ENCODE measurements at places on chromosomes 16 and 17. TPM values are rescaled to one million over a fixed set of nuclear protein-coding genes. Genes with fewer than 3 reads are reported as not detected.

Gene TP53TG3
- not detected for total RNA-seq

Gene TAT
- not detected for total RNA-seq

Gene ST6GALNAC1
- 0.47 TPM for total RNA-seq

Gene ZG16
- total RNA-seq, result not detected

Gene MYCBPAP
- total RNA-seq, result 0.31 TPM

Gene SOX15
- total RNA-seq, result 5.1 TPM

DNA sequence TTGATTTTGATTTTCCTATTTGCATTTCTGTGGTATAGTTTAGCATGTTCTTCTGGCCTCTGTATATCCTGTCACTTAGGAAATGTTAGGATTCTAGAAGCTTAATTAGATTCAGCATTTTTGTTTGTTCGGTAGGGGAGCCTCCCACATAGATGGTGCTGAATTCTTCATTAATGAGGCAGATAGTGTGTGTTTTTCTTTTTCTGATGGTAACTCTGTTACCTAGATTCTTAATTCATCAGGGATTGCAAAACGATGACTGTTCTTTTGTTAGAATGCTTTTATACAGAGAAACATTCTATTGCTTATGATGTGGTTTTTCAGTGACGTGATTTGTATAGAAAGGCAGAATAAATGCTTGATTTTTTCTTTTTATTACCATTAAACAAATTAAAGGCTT lies 19.0 kb downstream of the BANP start:
- no peak for ATAC-seq
- peaks cover 4% of the 10 kb centered on the region for H3K4me1 ChIP-seq
- peaks cover 17% of the 10 kb centered on the region for H3K36me3 ChIP-seq
- H3K27me3 ChIP-seq, result no peaks in the 10 kb centered on the region

GRCh38 chr16:64641343-64641742 lies 480.5 kb downstream of the CDH11 start:
- no peaks in the 10 kb centered on the region for H3K4me1 ChIP-seq
- no peaks in the 10 kb centered on the region for H3K27me3 ChIP-seq
- H3K27ac ChIP-seq, result no peak overlapping the region
- no peaks in the 10 kb centered on the region for H3K36me3 ChIP-seq
- H3K4me3 ChIP-seq, result no peak overlapping the region

GRCh38 chr16:5041600-5042133 lies 7.9 kb upstream of the NAGPA start:
- no peaks in the 10 kb centered on the region for H3K36me3 ChIP-seq
- H3K27ac ChIP-seq, result no peak overlapping the region
- H3K4me3 ChIP-seq, result no peak overlapping the region

DNA sequence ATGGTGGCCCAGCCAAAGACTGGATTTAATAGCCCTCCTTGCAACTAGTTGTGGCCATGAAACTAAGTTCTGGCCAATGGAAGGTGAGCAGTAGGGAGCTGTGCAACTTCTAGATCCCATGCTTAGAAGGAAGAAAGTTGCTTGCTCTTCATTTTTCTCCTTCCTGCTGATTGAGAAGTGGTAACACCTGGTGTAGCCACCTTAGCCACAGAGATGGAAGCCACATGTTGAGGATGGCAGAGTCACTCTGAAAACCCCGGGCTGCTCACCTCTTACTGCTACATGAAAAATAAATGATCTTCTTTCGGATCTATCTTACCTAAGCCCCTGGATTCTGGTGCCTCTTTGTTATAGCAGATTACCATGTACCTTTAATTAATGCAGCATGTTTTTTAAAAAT lies 10.3 kb upstream of the ATP5MC1 start:
- peaks cover 15% of the 10 kb centered on the region for H3K4me1 ChIP-seq
- ATAC-seq, result no peak
- no peak overlapping the region for H3K27ac ChIP-seq

DNA sequence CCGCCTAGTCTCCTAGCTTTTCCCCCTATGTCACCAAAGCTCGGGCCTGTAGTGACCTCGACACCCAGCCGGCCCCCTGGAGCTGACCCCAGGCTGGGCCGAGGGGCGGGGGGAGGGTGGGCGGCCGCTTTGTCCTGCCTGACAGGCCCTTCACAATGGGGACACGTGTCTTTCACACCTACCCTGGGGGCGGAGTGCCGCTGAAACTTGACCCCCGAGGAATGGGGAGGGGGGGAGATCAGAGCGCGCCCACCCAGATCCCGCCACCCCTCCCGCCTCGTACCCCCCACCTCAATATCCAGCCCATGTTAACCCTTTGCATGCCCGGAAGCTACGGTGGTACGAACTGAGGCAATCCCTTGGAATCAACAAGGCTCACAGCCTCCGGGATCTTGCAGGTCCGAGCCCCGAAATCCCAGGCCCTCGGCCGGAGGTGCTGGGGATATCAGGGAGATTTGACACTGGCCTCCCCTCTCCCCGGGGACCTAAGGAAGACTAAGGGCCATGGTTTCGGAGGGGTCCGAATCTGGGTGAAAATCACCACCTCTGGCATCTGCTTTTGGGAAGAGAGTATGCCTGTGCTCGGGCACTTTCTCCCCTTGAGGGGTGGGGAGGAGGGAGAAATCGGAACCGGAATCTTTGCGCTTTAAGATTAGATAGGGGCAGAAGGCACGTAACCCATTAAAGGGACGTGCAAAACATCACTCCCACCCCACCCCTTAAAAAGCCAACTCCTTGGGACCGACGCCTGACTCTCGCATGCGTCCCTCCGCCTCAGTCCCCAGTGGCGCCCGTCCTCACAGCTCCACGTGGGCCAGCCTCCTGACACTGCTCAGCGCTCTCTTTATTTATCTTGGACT lies 2.6 kb downstream of the NOG start:
- ATAC-seq, result no peak
- H3K4me1 ChIP-seq, result peaks cover 61% of the 10 kb centered on the region
- H3K27me3 ChIP-seq, result peaks cover 75% of the 10 kb centered on the region
- no peaks in the 10 kb centered on the region for H3K36me3 ChIP-seq
- H3K4me3 ChIP-seq, result no peak overlapping the region

GRCh38 chr17:27506348-27507218 lies 50.3 kb downstream of the KSR1 start:
- H3K27ac ChIP-seq, result no peak overlapping the region
- H3K27me3 ChIP-seq, result no peaks in the 10 kb centered on the region
- H3K4me1 ChIP-seq, result peaks cover 49% of the 10 kb centered on the region

DNA sequence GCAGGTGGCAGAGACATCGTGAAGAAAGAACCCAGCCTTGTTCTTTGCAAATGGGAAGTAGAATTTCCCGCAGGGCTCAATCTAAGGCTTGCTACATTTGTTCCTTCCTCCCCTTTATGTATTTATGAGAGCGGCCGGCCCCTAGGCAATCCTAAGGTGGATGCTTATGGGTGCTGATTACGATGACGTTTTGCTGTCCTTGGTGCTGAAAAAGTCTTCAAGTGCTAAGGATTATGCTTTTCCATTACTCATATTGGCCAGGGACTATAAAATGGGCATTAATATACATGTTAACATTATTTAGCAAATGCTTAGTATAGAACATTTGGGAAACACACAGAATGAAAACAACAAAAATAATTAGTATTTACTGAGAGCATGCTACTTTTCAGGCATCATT lies 313.3 kb upstream of the XYLT1 start:
- ATAC-seq, result no peak
- H3K4me3 ChIP-seq, result no peak overlapping the region
- no peak overlapping the region for H3K27ac ChIP-seq
- no peaks in the 10 kb centered on the region for H3K36me3 ChIP-seq
- peaks cover 27% of the 10 kb centered on the region for H3K27me3 ChIP-seq
- H3K4me1 ChIP-seq, result no peaks in the 10 kb centered on the region

DNA sequence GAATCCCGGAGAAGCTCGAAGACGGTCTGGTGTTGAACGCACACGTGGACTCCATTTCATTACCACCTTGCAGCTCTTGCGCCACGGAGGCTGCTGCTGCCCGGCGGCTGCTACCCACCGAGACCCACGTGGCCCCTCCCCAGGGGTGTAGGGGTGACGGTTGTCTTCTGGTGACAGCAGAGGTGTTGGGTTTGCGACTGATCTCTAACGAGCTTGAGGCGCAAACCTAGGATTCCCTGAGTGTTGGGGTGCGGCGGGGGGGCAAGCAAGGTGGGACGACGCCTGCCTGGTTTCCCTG lies 1.7 kb upstream of the CBX4 start:
- H3K27me3 ChIP-seq, result peaks cover 64% of the 10 kb centered on the region
- ATAC-seq, result no peak
- no peak overlapping the region for H3K4me3 ChIP-seq

DNA sequence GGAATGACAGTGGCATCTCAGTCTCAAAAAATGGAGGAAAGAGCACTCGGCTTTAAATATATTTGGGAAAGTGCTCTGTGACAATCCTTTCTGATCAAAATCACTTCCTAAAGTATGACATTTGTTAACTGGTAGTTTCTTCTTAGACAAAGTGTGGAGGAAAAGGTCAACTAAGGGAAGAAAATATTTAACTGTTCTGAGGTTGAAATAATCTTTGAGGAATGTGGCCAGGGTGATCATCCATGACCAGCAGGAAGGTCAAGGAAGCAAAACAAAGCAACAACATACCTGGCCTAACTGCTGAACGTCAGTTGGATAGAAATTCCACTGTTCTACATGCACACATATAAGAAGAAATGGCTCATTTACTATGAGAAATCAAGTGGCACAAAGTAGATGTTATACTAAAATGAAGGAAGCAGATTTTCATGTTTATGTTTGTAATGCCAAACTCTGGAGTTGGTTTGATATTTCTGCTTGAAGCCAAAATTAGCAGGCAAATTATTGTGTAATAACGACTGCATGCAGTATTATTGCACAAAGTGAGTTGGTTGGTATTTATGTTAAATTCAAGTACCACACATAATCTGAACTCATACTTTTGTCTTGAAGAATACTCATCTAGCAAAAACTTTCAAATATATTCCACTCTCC lies 87.3 kb upstream of the CORO6 start:
- H3K27ac ChIP-seq, result peak overlapping the region; percentile 84
- no peak overlapping the region for H3K4me3 ChIP-seq
- ATAC-seq, result peak; percentile 11
- no peaks in the 10 kb centered on the region for H3K36me3 ChIP-seq
- H3K27me3 ChIP-seq, result no peaks in the 10 kb centered on the region

DNA sequence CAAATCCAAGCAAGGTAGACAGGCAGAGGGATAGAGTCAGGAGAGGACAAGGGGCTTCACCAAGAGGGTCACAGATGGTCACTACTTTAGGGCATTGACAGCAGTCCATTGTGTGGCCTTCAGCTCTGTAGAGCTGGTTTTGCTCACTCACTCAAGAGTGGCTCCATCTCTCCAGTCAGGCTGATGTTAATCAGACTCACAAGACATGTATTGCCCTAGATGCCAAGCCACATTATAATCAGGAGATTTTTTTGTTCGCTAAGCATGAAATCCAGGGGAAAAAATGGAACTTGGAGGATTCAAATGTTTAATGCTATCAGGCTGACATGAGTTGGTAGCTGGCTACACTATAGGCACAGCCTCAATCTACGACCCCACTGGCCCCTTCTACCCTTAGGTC lies 32.5 kb downstream of the CD300LF start:
- no peaks in the 10 kb centered on the region for H3K36me3 ChIP-seq
- H3K4me3 ChIP-seq, result no peak overlapping the region
- H3K4me1 ChIP-seq, result no peaks in the 10 kb centered on the region
- H3K27ac ChIP-seq, result no peak overlapping the region
- no peak for ATAC-seq

DNA sequence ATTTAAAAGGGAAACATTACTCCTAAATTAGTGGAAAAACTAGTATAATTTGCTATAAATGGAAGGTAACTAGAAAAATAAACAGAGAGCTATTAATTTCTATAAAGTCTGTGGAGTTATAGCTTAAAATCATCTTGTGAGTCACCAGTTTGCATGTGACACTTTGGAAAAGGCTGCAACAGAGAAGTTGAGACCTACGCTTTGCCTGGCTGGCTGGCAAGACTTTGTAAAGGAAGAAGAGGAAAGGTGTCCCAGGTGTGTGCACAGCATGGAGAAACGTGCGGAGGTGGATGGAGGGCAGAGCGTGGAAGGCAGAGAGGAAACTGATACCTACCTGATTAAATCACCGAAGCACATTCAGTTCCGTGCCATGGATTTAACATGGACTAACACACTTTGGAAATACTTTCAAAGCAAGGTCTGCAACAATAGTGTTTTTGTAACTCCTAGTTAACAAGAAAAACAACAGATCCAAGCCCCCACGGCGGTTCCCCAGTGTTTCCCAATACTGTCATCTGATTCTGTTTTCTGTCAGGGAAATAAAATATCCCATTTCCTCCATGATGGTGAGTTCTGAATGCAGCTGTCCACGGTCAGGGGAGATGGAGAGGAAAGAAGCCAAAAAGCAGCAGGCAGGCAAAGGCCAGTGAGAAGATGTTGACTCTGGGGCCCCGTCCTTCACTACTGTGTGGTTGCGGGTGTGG lies 134.8 kb downstream of the XYLT1 start:
- H3K4me1 ChIP-seq, result peaks cover 6% of the 10 kb centered on the region
- H3K27ac ChIP-seq, result peak overlapping the region; percentile 76
- no peaks in the 10 kb centered on the region for H3K36me3 ChIP-seq
- H3K27me3 ChIP-seq, result no peaks in the 10 kb centered on the region
- no peak for ATAC-seq

DNA sequence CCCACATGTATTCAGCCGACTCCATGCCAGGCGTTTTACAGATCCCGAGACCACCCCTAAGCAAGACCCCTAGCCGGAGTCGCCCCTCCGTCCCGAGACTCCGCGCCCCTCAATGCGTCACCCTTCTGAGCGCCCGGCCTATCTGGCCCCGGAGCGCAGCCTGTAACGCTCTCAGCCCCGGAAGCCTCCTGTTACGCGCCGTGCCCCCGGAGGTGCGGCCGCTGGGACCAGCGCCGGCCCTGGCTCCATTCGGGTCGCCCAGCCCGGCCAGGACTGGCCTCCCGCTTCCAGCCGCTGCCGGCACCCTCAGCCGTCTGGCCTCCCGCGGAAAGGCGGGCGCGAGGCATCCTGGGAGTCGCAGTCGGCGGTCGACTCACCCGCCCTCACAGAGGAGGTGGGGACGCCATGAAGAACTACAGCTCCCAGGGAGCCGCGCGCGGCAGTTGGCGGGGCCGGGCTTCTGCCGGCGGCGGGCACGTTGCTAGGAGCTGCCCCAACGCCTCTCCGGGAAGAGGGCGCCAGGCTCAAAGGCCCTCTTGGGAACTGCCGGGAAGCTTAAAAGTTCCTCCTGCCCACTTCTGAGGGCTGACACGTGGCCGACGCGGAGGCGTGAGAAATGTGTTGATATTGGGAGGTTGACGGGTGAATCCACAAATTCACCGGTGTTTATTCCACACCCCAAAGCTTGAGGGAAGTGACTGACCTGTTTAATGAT lies at the start of gene FBF1:
TSS of gene FBF1 (minus strand) at position 316 of the 715 bp plus-strand sequence. CDS start 2,893 bp downstream, outside the sequence.
- H3K4me1 ChIP-seq, result no peaks in the 10 kb centered on the region
- peak within 1 kb of the TSS; percentile 61 for H3K4me3 ChIP-seq

Data from gastroesophageal sphincter (tissue), 4 donors.